ENCODE measurements at places on chromosomes 1 and 21. TPM values are rescaled to one million over a fixed set of nuclear protein-coding genes. Genes with fewer than 3 reads are reported as not detected.

GRCh38 chr1:226287587-226287986, 21.4 kb downstream of the LIN9 start:
- DNase-seq: no peak

GRCh38 chr1:167658574-167659328, 28.7 kb downstream of the RCSD1 start:
- no peak for DNase-seq

NUDT4B gene
- 72.0 TPM for total RNA-seq

DNM3 gene
- 2.0 TPM for total RNA-seq

ATP6V1G3 gene
- total RNA-seq: not detected
